ENCODE measurements at places on chromosomes 1 and 21. TPM values are rescaled to one million over a fixed set of nuclear protein-coding genes. Genes with fewer than 3 reads are reported as not detected.

The AUNIP gene
- not detected for total RNA-seq

DNA sequence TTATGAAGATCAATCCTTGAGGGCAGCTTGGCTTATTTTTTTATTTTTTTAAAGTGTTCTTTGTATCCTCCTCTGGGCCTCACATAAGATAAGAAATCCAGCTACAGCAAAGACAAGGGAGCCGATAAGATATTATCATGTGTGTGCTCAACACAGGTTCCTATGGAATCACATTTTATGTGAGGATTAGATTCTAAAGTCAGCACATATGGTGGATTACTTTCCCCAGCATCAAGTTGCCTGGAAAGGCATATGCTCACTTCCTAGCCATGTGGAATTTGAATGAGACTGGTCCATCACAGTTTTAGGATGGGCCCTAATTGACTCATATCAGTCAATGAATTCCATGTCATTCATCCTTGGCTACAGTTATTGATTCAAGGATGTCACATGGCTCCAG lies 456.9 kb upstream of the LRRC7 start:
- no peak for DNase-seq

The CRP gene
- total RNA-seq, result not detected

DNA sequence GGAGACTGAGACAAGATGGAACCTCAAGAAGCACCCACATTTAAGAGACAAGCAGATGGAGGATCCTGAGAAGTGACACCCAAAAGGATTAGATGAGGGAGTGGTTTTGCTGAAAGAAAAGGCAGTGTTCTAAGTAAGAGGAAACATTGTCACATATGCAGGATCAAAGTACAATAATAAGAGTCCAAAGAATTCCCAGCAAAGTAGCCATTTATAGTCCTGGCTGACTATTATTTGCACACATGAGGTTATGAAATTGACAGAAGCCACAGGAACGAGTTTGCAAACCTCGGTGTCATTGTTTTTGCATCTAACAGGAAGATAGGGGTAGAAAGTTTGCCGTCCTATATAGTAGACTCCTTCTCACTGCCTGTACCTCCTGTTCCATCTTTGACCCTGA lies 41.3 kb downstream of the CHRM3 start:
- DNase-seq, result no peak

DNA sequence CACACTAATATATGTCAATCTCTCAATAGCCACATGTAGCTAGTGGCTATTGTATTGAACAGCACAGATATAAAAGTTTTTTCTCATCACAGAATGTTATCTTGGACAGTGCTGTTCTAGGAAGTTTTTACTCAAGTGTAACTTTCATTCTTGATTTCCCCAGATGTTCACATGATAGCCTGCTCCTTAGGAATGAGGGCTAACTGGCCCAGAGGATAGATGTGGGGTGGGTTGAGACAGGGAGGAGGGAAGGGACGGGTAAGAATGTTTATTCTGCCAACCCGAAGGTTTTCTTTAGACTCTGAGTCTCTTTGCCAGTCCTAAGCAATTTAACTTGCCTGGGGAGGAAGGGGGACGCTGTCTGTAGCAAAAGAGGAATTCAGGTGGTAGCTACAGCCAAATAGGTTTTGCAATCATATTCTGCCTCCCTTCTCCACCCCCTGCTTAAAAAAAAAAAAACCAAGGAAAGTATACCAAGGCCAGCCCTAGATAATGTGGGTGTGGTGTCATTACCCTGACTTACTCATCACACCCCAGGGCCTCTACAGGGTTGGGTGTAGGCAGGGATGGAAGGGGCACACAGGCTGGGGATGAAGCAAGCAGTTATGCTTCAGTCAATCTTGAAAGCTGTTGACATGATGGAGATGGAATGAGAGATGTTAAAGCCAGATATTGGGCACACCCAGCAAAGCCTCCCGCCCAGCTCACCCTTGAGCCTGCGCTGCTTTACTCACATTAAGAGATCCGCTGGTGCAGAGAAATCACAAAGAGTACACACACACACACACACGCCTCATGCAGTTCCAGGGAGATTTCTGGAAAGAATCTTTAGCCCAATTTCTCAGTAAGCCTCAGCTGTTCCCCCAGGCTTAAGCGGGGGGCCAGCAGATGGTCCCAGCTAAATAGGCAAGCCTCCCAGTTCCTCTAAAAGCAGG lies 59.9 kb downstream of the PLXNA2 start:
- peak; percentile 72 for DNase-seq

DNA sequence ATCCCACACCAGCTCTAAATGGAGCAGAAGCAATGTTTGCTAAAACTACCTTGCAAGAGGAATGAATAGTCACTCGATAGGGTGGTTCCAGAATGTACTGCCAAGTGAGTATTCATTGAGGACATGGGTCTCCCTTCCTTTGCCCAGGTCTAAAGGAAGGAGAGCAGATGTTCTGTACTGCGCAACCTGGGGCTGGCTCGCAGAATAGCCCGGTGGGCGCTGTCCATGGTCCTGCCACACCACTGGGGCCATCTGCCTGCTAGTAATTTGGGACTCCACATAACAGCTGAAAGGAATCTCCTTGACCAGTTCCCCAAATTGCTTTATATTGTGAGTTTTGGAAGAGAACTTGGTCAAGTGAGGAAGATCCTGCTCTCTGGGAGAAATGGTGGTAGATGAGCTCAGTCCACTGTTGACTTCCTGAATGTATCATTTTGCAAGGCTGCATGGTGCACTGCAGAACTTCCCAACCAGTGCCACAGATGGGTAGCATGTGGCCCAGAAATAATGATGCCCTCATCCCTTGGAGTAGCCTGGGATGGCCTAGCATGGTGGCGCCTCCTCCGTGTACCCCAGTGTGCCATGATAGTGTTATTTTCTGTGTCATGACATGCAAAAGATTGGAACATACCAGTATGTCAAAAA lies 5.7 kb downstream of the SLC6A17 start:
- DNase-seq, result peak; percentile 70

The PLEKHG5 gene
- 10.7 TPM for total RNA-seq

DNA sequence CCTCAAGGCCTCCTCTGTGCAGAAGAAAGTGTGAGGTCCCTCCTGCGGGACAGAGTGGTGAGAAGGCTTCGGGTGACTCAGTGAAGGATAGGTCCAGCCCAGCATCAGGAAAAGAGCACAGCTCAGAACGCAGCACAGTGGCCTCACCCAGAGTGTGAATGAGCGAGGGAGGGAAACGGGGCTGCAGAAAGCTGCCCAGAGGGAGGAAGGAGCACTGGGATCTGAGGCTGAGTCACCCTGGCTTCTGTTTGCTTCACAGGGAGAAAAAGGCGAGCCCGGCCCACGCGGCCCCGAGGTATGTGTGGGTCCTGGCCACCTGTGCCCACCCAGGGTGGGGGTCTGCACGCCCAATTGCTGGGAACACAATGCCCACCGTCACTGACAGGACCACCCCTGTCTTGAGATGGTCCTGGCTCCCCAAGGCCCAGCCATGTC lies 24.3 kb downstream of the COL6A2 start:
- peak; percentile 15 for DNase-seq

DNA sequence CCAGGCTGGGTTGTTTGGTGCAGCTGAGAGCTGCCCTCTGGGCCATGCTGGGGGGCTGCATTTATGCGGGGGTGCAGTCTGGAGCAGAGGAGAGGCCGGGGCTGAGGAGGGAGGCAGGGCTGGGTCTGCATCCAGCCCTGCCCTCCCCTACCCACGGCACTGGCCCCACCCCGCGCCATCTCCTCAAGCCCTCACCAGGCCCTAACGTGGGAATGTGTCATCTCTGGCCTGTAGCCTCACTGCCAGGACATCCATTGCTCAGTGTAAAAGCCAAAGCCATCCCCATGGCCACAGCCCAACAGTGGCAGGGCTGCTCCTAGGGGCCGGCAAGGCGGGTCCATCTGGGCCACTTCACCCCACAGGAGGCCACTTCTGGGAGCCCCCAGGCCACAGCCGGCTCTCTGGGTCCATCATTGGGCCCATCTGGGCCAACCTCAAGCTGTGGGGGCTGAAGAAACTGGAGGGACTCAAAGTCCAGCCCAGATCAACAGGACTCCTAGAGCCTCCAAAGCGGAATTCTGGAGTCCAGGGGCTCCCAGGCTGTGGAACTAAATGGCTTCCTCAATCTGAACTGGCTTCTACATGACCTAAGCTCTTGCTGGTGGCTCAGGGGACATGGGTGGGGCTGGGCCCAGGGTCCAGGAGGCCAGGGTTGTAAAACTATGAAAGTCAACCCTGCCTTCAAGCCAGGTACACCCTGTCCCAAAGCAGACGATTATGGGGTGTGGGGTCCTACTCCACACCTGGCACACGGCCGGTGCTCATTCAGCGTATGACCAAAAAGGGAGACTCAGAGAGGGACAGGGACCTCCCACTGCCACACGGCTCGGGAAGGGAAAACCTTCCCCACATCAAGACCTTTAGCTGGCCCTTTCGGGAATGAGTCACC lies 32.6 kb downstream of the RUNX3 start:
- DNase-seq, result no peak

DNA sequence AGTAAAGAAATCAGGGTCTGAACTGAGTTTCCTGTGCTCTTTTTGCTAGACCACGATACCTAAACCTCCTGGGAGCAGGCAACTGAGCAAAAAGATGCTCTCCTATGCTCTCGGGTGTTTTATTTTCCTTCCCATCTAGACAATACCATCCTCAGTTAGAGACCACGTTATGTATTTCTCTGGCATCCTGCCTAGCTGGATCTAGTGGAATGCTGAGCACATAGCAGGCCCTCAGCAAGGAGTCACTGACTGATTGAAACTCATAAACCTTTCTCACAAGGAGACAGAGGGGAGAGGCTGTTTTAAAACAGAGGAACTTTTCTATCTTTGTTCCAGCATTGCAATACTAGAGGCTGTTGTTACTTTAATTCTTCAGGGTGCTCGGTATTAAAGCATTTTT lies 168.0 kb downstream of the CYYR1 start:
- DNase-seq, result no peak

The GPA33 gene
- total RNA-seq, result 0.31 TPM

The NES gene
- 240 TPM for total RNA-seq

- DNase-seq, result no peak
Measured at GRCh38 chr1:114137497-114137896, 16.2 kb downstream of the SYT6 start.

The MORC3 gene
- total RNA-seq, result 19.2 TPM

- DNase-seq, result no peak
Measured at GRCh38 chr1:34529935-34530859, 224.7 kb upstream of the GJB5 start.

DNA sequence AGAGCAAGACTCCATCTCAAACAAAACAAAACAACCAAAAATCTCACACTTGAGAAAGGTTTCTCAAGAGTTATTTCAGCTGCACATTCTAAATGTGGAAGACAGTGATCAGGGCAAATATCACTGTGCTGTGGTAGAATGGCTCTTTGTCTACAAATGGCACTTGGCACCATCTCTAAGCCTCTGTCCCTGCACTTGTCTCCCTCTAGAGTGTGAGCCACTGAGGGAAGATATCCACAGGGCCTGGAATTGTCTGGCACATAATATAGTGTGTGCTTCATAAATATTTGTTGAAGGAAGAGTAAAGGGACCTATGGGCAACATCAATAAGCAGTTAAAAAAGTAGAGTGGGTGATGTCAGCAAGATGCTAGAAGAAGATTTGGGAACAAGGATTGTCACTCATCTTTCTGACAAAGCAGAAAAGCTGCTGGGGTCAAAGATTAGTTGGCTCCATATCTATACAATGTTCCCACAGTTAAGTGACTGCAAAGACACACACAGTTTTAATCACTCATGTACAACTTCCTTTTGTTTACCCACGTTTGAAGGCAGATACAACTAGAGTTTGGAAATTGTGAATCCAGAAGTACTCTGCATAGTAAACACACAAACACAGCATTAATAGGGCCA lies 19.1 kb downstream of the CD101 start:
- no peak for DNase-seq

The TMEM51 gene
- 4.3 TPM for total RNA-seq

- no peak for DNase-seq
Measured at GRCh38 chr1:4395676-4396075, 258.7 kb upstream of the AJAP1 start.

GRCh38 chr1:212689758-212690529 lies 9.7 kb downstream of the BATF3 start:
- DNase-seq, result no peak

The ROR1 gene
- total RNA-seq, result 14.7 TPM

DNA sequence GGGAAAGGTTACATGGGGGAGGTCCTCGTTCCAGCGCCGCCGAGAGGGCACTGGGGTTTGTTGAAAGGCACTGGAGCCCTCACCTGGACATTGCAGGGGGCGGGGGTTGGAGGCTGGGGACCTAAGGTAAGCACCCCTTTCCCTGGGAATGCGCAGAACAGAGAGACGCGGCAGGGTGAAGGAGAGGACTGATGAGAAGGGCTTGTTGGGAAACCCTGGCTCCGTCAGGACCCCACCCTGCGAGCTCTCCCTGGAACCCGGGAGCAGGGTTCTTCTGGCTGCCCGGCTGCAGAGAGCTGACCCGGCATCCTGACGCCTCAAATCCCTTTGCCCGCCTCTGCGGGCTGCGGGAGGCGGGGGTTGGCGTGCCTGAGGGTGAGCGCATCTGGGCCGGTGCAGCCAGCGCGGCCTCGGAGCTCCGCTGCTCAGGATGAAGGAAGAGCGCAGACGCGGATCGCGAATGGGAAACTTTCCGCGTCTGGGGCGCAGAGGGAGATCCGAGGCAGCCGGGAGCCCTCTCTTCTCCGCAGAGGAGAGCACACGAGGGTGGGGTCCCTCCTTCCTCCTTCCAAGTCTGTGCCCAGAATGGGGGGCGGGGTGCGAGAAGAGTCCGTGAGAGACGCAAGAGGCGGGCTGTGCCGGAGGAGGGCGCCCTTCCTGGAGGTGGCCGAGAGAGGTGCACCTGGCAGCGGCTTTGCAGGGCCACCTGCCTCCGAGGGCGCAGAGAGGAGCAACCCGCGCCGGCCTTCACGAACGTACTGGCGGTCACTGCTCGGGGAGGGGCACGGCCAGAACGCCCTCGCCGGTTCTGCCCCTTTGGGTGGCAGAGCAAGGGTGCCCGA lies 2.4 kb downstream of the IGSF21 start:
- DNase-seq, result peak; percentile 55

- DNase-seq, result peak; percentile 36
Measured at GRCh38 chr1:26083208-26083607, 15.8 kb upstream of the TRIM63 start.

The E2F2 gene
- 0.18 TPM for total RNA-seq
